H54 (cell line): ENCODE measurements at places on chromosomes 16 and 17.

GRCh38 chr17:81093619-81094508, 58.9 kb downstream of the BAIAP2 start:
- no peak for DNase-seq

- no peak for DNase-seq
Observed at GRCh38 chr16:86378831-86379504, 131.4 kb upstream of the FOXF1 start.

DNA sequence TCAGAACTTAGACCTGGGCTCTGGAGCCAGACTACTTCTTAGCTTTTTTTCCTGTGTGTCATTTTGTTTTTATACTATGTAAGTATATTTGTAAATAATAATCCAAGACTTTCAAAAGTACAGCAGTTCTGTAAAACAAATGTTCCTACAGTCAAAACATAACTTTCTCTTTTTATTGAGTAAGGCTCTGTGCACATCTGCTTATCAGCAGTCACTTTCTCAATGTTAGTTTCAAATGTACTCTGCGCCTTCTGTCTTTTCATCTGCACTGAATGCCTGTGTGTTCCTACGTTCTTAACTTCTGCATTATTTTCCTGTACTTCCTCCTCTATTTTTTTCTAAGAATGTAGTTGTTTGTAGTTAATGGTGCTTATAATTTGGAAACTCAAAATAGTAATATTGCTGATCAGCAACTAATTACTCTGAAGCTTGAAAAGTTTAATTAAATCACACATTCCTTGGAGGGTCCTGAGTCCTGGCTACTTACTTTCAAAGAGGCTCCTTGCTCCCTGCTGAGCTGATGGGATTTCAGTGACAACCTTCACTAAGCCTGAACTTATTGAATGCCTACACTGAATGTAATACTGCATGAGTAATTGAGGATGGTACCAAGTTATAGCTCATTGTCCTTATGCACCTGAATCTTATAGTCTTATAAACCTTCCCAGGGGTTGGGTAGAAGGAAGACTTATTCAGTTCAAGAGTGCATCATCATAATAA, 329.9 kb downstream of the KCNJ2 start:
- DNase-seq, result no peak

DNA sequence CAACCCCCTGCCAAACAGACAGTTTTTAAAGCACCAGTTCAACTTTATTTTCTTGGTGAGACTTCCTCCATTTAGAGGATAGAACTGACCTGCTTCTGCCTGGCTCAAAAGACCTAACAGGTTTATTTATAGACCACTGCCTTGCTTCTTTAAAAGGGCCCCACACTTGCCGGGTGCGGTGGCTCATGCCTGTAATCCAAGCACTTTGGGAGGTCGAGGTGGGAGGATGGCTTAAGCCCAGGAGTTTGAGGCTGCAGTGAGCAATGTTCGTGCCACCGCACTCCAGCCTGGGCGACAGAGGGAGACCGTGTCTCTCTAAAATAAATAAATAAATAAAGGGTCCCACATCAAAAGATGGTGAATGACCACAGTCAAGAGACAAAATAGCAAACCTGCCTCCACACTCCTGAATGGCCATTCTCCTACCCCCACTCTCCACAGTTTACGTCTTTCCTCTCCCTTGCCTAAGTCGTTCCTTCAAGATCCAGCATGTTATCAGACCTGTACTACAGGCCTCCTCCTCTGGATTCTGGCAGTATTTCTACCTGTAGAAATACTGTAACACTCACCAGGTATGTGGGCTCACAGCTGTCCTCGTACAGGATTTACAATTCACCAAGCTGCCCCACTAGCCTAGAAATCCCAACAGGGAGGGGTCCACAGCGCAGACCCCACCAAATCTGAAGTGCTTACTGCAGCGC, 95.6 kb downstream of the SMG6 start:
- DNase-seq, result no peak
